Stimulated activated CD8-positive, alpha-beta memory T cell treated with anti-CD3 and anti-CD28 coated beads, Interleukin-7, amount 100 ng/mL, for 48 hours (primary cell): ENCODE measurements at places on chromosomes 12 and 14.

GRCh38 chr14:60515511-60516289, 6.8 kb downstream of the SIX6 start:
- DNase-seq: no peak

DNA sequence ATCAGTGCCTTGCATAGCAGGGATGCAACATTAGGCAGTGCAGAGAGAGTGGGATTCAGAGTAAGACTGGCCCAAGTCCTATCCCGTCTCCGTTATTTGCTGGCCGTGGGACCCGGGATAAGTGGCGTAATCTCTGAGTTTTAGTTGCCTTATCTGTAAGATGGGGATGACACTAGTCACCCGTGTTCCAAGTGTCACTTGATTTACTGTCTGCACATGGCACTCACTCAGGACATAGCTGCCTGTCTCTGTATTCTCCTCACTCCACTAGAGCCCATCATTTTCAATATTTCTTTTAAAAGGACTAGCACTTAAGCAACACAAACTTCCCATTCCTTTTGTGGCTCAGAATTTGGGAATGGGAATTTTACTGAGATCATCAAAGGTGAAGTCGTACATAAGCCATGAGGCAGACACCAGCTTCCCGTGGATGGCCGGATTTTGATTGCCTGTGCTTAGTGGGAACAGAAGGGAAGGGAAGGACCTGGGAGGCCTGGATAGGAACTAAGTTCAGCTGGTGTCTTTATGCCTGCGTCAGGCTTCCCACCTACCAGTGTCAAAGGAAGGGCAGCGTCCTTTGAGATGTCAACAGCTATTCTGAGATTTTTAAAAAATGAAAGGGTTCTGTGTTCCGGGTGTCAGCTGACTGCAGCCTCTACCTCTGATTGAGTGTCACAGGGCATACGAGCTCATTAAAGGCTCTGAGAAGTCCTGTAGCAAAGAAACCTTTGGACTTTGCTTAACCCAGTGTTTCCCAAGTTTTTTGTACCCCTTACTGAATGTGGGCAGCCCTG, 361.4 kb downstream of the CACNA1C start:
- no peak for DNase-seq

- DNase-seq: no peak
Measured at GRCh38 chr12:76029982-76030340, 1.6 kb downstream of the PHLDA1 start.

GRCh38 chr14:86404989-86405649, 875.2 kb downstream of the FLRT2 start:
- DNase-seq: no peak

- DNase-seq: no peak
Measured at GRCh38 chr12:80059102-80059501, 40.2 kb upstream of the OTOGL start.

- no peak for DNase-seq
Measured at GRCh38 chr14:41397926-41398325, 208.8 kb upstream of the LRFN5 start.

GRCh38 chr12:95529693-95530225, 21.5 kb downstream of the USP44 start:
- DNase-seq: no peak
